ENCODE measurements at places on chromosomes 5 and 9.
A peak's percentile ranks its signal among the peaks of the same experiment; 100 is the strongest.

GRCh38 chr9:127180457-127181314 lies 58.3 kb upstream of the ANGPTL2 start:
- no peak for DNase-seq

DNA sequence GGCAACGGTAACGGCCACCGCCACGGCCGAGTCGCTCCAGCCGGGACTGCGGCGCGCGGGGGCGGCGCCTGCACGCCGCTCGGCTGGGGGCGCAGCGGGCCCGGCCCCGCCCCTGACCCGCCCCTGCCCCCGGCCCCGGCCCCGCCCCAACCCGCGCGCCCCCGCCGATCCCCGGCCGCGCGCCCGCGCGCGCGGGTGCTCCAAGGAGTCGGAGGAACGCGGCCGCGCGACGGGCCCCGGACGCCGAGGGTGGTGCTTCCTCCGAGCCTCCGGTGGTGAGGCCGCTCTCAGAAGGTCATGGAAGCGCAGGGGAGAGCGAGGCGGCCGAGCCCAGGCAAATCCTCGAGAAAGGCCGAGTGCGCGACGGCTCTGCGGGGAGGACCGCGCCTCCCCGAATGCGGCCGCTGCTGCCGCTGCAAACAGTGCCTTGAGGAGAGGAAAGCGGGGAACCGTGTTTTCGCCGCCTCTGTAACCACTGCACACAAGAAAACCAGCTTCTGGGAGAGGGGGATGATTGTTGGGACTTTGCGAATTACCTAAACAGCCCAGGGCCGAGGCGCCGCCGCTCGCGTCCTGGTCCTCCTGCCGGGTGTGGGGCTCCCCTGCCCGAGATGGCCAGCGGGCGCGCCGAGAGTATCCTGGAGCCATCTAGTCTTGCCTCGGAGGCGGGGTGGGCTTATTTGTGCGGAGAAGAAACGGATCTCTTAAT lies at the start of gene LIFR:
Gene LIFR (minus strand): TSS at position 48 of the 709 bp plus-strand sequence. CDS start 25,999 bp downstream, outside the sequence.
- DNase-seq: peak; percentile 19

DNA sequence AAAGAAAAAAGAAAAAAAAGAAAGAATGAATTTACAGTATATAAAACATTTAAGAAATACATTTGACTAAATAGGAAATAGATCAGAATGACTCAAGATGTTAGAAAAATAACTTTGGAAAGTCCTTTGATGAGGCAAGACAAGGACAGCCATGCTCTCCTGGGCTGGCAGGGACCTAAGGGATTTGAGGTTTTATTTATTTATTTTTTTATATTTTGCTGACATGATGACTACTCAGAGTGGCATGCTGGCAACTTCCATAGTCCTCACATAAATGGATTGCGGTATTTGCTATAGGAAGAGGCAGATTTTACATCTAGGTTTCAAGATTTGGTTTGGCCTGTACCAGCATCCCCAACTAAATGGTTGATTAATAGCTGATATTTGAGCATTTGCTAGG lies 17.7 kb downstream of the SLC28A3 start:
- no peak for DNase-seq

DNA sequence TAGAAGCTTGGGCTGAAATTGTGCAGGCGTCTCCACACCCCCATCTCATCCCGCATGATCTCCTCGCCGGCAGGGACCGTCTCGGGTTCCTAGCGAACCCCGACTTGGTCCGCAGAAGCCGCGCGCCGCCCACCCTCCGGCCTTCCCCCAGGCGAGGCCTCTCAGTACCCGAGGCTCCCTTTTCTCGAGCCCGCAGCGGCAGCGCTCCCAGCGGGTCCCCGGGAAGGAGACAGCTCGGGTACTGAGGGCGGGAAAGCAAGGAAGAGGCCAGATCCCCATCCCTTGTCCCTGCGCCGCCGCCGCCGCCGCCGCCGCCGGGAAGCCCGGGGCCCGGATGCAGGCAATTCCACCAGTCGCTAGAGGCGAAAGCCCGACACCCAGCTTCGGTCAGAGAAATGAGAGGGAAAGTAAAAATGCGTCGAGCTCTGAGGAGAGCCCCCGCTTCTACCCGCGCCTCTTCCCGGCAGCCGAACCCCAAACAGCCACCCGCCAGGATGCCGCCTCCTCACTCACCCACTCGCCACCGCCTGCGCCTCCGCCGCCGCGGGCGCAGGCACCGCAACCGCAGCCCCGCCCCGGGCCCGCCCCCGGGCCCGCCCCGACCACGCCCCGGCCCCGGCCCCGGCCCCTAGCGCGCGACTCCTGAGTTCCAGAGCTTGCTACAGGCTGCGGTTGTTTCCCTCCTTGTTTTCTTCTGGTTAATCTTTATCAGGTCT lies at the start of gene C9orf72:
Gene C9orf72 (minus strand): TSS at position 564 of the 716 bp plus-strand sequence. CDS start 6,361 bp downstream, outside the sequence.
- peak; percentile 81 for DNase-seq

DNA sequence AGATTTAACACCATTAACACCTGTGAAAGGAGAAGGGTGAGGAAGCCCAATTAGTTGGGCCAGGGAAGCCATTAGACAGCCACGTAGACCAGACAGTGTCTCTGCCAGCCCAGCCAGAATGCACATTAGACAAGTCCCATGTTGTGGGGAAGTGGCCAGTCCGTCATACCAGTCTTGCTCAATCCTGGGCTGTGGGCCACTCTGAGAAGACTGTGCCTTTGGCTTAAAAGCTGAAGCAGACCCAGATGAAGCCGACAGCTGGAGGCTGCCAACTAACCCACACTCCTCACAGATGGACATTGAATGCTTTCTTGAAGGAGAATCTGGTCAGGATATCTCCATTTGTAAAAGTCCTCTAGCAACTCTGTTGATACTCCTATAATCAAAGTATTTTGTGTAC lies 128.5 kb downstream of the CHSY3 start:
- no peak for DNase-seq

- DNase-seq: no peak
Observed at GRCh38 chr5:68823301-68823700, 270.5 kb upstream of the SLC30A5 start.

- no peak for DNase-seq
Observed at GRCh38 chr9:117136461-117136860, 278.4 kb downstream of the ASTN2 start.

DNA sequence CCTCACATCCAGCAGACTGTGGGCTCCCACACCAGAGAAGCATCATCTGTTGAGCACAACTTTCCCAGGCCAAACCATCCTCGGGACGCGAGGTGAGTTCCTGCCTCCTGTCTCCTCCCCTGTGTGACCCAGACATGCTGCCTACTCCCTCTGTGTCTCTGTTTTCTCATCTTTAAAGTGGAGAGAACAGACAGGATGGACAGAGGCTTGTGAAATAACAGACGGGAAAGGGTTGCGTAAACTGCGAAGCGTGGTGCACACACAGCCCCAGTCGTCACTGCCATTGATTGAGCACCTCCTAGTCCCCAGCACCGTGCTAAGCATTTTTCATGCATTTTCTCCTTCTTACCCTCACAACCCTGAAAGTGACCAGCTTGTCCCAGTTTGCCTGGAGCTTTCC lies 52.1 kb upstream of the LMX1B start:
- no peak for DNase-seq

- DNase-seq: no peak
Observed at GRCh38 chr9:87518702-87519335, 21.2 kb downstream of the DAPK1 start.

GRCh38 chr9:88995200-88995577 lies 3.9 kb downstream of the S1PR3 start:
- DNase-seq: no peak

DNA sequence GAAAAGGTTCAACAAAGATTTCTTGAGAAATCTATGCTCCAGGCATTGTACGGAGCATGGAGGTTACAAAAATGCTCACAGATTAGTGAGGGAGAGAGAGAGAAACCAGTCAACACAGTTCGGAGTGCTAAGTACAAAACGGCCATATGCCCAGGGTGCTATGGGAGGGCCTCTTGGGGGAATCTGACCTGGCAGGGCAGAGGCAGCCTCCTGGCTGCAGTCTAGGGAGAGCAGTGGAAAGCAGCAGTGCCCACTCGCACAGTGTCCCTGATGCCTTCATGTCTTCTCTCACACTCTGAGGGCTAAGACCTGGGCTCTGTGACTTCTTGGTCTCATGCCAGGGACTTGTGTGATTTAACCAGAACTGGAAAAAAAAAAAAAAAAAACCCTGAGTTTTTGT lies 29.8 kb upstream of the SMC5 start:
- no peak for DNase-seq

DNA sequence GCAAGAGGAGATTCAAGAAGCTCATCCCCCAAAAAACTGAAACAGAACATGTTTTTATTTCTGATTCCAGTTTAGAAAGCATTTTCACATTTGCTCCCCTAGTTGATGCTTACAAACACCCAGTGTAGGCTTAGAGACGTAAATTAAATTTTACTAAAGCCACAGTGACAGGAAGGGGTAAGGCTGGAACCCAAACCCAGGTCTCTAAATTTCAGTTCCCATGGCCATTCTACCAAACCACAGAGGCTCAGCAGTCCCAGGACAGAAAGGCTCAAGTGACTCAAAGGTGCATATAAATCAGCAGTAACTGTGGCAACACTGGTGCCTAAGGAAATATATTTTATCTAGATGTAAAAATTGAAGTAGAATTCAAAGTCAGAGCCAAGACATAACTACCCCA lies 128.7 kb downstream of the CEP120 start:
- no peak for DNase-seq

Measured in activated T-helper 9 cell treated with anti-CD3 and anti-CD28 coated beads, Interleukin-2, amount 50 U/mL, for 16 hours (primary cell).